ENCODE measurements at places on chromosomes 16 and 17.
A peak's percentile ranks its signal among the peaks of the same experiment; 100 is the strongest.

DNA sequence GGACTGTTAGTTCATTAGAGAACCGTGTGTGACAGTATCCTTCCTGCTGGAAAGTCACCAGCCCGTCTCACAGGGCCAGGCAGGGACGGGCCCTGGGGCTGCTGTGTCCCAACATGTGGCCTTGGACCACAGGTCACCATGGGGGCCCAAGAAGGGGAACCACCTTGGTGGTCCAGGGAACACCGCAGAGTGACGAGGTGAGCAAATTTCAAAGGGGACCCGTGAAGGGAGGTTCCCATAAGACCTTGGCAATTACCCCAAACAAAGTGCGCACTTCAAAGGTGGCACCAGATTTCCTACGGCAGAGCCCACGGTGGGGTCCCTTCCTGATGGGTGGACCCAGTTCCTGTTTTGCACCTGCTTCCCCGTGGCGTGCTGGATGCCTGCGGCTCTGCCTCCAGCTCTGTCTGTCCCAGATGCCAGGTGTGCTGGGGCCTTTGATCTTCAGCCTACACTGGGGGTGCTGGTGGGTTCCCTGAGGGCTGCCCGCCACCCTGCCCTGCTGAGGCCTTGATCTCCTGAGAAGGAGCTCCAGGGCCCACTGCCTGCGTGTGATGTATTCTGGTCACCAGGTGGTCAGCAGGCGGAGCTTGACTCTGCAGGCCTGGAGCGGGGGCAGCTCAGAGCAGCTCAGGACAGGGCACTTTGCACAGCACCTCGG, 27.0 kb downstream of the SLC7A5 start:
- no peak for DNase-seq

- DNase-seq: no peak
Measured at GRCh38 chr17:50627782-50628601, 6.7 kb upstream of the ABCC3 start.

- no peak for DNase-seq
Measured at GRCh38 chr17:15952048-15952532, 7.2 kb downstream of the ADORA2B start.

DNA sequence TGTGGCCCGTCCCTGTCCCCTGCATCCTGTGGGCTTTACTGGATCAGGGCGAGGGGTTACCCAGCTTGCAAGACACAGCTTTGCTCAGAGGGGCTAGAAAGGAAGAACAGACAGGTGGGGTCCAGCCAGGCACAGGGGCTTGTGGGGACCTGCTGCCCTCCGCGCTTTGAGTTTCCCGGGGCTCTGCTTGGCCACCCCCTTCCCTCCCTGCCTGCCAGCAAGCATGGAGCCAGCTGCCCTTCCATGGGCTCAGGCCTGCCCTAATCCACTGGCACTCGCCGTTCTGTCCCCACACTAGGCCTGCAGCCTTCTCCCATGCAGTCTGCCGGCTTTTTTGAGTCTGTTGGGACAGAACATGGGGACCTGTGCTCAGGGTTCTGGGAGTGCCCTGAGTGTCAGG, 3.4 kb downstream of the SNN start:
- no peak for DNase-seq

DNA sequence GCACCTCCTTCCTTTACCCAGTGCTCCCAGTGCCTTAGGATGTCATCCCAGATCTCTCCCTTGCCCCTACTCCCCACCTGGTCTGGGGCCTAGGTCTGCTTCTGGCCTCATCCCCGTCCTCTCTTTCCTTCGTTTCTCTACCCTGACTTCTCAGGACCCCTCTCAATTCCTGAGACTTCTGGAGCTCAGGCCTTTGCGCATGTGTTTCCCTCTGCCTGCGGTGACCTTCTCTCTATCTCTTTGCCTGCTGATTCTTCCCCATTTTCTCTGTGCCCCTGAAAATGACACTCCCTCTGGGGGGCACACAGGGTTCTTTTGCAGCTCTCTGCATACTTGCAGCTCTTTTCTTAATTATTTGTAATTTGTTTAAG, 13.5 kb downstream of the ADORA2B start:
- no peak for DNase-seq

DNA sequence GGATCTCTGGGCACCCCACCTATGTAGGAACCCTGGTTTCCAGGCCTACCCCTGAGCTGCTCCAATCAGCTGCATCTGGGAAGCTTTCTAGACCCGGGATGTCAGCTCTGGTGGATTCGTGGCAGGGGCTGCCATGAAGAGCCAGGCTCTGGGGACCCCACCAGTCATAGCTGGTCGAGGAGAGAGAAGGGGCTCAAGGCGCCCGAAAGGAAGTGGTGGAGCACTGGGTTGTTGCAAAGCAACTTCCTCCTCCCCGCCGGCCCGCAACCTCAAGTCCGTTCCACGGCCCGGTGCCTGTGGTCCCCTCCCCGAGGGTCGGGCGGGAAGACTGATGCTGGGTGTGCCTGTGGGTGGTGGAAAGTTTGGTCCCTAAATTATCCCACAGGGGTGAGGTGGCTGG, 10.2 kb downstream of the TBKBP1 start:
- no peak for DNase-seq

DNA sequence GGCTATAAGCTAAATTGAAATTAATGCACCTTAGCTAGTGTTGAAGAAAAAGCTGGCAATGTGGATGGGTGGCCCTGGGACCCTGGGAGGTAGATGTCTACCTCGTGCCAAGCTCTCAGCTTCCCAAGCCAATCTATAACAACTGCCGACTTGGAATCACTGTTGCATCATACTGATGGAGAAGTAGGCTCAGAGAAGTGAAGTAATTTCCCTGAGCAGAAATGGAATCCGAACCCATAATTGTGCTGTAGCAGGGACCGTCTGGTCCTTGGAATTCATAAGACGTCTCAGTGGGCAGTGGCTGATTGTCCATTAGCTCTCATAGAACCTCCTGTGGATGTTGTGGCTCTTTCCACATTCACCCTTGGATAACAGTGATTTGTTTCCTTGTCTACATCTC, 196.6 kb downstream of the RAB11FIP4 start:
- no peak for DNase-seq

DNA sequence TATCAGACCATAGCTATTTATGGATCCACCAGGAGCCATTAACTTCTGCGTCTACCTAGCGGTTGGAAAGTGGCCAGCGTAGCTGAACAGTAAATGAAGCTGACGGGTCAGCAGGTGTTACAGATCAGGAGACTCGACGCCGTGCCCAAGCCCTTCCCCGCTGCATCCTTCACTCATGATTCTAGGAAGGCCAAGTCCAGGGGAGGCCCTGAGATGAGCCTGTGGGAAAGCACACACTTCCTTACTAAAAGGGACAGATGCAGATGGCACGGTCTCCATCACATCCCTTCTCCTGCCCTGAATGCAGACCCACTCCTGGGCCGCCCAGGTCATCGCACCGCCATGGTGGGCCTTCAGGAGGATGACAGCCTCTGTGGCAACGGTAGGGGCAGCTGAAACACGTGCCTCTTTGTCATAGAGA, 67.7 kb upstream of the DNAH17 start:
- no peak for DNase-seq

- DNase-seq: peak; percentile 27
Measured at GRCh38 chr16:86604436-86605193, 26.3 kb downstream of the FOXL1 start.

- DNase-seq: no peak
Measured at GRCh38 chr17:39629494-39629880, 2.7 kb downstream of the PPP1R1B start.

DNA sequence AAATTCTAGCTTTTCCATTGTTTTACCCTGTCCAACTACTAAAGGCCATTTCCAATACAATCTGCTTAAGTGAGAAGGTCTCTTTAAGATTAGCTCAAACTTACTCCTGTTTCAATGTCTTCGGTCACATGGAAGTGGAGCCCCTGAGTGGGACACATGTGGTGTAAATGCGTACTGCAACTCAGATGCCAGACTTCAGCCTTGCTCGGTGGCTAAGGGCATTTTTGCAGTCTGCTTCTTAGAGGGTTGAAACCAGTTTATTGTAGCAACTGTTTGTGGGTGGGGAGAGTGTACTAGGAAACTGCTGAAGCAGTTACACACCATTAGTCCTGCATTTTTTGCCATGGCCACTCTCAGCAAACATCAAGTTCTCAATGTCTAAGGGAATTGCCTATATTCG, 140.6 kb downstream of the PARN start:
- no peak for DNase-seq

- DNase-seq: no peak
Measured at GRCh38 chr17:63349478-63350000, 96.6 kb downstream of the CYB561 start.

Data from stimulated activated CD4-positive, alpha-beta T cell treated with anti-CD3 and anti-CD28 coated beads, TNF-alpha, amount 100 ng/mL, for 48 hours (primary cell).